ENCODE measurements at places on chromosomes 16 and 17.

DNA sequence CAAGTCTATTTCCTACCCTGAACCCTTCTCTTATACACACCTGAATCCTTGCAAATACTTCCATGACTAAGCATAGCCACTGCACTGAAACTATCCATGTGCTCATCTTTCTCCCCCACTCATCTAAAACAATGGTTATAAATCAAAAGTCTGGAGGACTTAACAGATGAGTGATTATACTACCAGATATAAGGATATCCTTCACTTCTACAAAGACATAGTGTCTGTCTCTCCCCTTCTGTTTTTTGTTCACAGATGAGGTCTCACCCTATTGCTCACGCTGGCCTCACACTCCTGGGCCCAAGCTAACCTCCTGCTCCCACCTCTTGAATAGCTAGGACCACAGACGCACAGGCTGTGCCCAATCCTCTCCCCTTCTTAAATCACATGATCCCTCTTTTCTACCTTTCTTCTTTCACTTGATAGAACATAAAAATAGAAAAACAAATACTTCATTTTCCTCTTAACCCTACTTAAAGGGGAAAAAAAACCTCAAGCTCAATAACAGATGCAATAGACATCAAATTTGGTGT lies 19.2 kb downstream of the CEP112 start:
- no peak for DNase-seq

GRCh38 chr16:23699100-23699499 lies 13.9 kb downstream of the ERN2 start:
- DNase-seq, result no peak

DNA sequence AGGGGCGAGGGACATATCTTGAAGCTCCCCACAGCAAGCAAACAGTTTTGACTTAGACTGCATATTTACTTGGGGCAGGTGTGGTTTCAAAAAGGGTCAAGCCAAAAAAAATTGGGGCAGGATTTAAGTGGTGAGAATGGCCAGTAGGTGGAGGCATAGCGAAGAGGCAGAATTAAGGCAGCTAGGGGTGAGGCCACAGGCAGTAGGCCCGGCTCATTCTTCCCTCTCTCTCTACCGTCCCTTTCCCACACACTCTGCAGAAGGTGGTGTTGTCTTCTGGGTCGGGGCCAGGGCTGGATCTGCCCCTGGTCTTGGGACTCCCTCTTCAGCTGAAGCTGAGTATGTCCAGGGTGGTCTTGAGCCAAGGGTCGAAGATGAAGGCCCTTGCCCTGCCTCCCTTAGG lies 2.6 kb downstream of the SHBG start:
- peak; percentile 24 for DNase-seq

DNA sequence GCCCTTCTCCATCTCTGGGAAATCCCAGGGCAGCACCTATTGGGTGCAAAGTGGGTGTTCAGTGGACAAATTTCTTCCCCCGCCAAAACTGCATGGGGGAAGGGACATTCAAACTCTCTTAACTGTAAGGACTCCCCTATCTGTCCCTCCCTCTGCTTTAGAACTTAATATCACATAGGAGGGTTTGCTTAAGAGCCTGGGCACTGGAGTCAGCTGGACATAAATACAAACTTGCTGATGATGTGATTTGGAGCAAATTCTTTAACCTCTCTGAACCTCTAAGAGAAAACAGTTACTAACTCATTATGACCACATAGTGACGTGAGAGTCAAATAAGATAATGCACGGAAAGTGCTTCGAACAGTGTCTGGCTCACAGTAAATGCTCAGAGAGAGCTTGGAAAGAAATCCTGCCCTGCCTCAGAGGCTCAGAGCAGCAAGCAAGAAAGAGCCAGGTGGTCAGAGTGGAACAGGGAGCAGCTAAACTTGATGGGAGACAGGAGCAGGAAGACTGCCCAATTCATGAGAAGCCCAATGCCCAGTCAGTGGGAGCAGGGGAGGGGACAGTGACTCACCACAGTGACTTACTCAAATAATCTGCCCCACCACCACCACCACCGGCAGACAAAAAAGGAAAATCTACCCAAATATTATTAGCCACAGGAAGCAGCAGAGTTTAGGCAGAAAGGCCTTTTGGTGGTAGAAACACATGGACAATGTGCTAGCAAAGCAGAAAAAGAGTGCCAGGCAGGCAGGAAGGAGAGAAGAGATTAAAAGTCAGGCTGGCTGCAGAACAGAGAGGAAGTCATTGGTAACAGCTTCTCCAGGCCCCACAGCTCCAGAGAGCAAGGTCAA lies 23.9 kb upstream of the CCL1 start:
- no peak for DNase-seq

- DNase-seq, result no peak
Observed at GRCh38 chr16:11198828-11199227, 57.2 kb downstream of the SOCS1 start.

- DNase-seq, result no peak
Observed at GRCh38 chr17:14373614-14374259, 72.9 kb downstream of the HS3ST3B1 start.

- no peak for DNase-seq
Observed at GRCh38 chr17:52201767-52202519, 43.4 kb upstream of the CA10 start.

DNA sequence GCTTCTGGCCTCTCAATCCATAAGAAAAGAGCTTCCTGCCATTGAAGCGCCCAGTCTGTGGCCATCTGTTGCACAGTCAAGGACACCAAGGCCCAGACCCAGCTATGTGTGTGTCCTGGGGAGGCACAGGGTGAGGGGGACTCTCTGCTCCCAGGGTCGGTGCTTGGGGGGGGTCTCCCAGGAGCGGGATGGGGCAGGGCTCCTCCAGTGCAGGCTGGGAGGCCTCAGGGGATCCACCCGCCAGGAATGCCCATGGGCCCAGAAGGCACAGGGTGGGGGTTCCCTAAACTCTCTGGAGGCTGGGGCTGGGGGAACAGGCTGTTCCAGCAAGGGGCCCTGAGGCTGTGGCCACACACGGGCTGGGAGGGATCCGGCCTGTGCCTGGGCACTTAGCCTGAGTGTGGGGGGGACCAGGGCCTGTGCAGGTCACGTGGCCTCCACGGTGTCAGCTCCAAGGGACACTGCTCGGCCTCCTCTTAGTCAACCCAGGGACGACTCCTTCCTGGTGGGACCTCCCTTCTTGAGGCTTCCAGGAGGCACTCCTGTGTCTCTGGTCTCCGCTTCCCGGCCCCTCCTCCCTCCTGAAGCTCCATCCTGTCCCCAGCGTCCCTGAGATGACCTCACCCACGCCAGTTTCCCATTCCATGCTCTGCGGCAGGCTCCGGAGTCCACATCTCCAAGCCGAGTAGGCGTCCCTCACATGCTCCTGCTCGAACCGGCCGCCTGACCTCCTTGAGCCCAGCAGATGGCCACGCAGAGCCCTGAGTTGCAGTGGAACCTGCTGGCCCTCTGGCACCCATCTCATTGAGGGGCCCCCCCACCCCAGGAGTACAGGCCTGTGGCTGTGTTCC lies 23.1 kb upstream of the BAHCC1 start:
- no peak for DNase-seq

GRCh38 chr17:44155488-44155887 lies 13.8 kb downstream of the HROB start:
- no peak for DNase-seq

GRCh38 chr17:48814504-48814903 lies 2.5 kb downstream of the TTLL6 start:
- no peak for DNase-seq

- DNase-seq, result no peak
Observed at GRCh38 chr17:12492450-12492849, 173.2 kb upstream of the MYOCD start.

DNA sequence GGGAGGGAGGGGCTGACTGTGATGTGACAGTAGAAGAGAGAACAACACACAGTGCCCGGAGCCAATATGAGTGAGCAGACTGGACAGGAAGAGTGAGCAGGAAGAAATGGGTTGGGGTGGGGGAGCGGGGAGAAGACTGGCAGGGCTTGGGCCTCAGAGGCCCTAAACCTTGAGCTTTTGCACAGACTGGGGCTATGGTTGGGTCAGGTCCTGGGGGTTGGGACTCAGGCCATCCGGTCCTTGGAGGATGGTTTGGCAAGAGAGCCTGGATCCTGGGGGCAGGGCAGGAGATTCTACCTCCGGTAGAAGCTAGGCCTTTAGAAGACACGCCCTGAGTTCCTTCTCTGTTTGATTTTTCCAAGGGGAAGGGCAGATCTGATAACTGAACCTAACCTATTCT lies 1.1 kb downstream of the CAMTA2 start:
- no peak for DNase-seq

DNA sequence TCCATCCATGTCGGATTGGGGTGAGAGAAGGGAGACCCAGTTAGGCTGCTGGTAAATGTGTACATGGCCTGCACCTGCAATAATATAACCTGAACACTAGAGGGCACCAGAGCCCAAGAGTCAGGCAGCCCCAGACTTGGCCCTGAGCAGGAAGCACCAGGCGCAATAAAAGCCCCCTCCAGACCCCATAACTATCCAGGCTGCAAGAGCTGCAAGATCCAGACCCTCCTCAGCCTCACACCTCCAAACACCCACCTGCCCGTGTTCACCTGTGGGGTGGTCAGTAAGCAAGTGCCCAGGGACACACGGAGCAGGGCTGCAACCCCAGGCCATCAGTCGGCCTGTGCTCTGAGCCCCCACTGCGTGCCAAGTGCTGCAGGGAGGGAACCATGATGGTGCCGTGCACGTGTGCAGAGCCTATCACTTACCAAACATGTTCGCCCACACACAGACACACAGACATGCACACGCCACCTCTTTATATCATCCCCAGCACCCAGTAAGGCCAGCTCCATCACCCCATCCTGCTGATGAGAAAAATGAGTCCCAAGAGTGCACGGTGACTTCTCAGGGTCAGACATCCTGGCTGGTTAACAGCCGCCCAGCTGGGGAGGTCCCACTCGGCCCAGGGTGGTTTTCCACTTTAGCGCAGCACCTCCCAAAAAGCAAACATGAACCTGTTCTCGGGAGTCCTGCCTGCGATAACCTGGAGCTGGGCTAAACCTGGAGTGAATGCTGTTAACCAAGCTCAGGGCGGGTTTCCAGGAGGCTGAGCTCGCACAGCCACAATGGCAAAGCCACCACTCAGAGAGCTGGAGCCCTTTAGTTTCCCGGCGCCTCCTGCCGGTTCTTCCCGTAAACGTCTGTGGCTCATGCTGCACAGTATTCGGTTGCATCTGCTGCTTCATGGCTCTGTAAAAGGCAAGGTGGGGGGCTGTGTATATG lies 439.8 kb downstream of the SOX9 start:
- DNase-seq, result peak; percentile 12

DNA sequence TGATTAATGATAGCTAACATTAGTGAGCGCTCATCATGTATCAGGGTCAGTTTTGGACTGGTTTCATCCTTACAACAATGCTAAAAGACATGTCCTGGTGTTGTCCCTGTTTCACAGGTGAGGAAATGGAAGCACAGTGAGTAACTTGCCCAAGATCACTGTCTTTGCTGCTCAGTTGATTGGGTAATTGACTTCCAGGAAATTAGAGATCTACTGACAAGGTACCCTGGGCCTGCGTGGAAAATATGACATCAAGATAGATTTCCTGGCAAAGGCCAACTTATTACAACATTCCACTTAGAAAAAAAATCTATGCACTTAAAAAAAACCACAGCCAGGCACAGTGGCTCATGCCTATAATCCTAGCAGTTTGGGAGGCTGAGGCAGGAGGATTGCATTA lies 96.3 kb downstream of the CYLD start:
- no peak for DNase-seq

GRCh38 chr16:1565083-1565805 lies 31.8 kb downstream of the TMEM204 start:
- DNase-seq, result no peak

- no peak for DNase-seq
Observed at GRCh38 chr16:27243725-27244362, 24.7 kb downstream of the NSMCE1 start.

GRCh38 chr17:76585033-76585648 lies 519 bp downstream of the ST6GALNAC2 start:
- DNase-seq, result no peak

DNA sequence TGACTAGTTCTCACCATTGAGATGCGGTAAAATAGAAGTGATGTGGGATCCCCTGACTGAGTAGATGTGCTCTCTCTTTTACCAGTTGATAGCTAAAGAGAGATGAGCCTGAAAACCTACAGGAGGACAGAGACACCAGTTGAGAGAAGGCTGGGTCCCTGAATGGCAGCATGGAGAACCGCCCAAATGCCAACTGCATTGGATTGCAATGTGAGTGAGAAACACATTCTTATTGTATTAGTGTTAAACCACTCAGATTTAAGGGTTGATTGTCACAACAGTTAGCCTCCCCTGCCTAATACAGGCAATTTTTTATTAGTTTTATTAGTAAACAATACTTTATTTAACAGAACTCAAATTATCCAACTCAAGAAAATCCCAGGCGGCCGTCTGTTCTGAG lies 61.2 kb downstream of the SPACA3 start:
- DNase-seq, result no peak

DNA sequence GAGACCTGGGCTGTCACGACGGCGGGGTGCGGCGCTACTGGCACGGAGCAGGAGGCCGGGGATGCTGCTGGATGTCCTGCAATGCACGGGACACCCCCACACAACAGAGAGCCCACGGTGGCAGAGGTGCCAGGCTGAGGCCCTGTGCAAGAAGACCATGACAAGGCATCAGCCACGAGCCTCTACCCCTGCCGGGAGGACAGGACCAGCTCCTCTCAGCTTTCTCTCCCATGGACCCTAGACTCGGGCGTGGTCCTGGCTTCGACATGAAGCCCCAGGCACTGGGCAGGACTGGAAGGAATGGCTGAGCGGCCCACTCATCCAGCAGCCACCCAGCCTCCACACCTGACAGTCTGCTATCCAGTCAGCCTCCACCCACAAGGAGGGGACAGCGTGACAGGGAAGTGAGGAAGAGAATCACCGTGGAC lies 25.6 kb downstream of the SLC7A5 start:
- no peak for DNase-seq

DNA sequence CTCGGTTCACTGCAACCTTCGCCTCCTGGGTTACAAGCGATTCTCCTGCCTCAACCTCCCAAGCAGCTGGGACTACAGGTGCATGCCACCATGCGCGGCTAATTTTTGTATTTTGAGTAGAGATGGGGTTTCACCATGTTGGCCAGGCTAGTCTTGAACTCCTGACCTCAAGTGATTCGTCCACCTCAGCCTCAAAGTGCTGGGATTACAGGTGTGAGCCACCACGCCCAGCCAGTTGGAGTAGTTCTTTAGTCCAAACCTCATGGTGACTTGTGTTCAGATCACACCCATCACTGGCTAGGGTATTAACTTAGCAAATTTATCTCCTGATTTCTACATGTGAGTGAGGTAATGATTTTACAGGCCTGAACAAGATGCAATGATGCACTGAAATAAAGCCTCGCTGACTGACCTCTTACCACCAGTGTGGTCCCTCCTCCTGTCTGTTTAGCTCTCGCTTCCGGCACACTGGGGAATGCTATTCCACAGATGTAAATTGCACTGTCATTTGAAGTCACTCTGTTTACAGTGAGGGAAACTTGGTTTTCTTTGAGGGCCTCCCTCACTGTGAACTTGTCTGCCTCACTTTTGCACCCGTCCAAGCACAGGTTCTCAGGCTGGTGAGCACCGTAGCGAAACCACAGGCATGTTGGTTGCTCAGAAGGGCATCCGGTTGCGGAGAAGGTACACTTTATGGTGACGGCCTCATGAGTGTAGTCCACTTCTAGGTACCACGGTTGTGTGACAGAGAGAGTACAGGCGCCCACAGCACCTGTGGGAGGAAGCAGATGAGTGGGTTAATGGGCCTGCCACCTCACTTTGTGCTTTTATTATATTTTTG lies 5.5 kb downstream of the IGSF6 start:
- DNase-seq, result no peak
